Stimulated activated naive CD8-positive, alpha-beta T cell treated with anti-CD3 and anti-CD28 coated beads, Interleukin-15, amount 100 ng/mL, for 72 hours (primary cell): ENCODE measurements at places on chromosomes 1 and 21.

DNA sequence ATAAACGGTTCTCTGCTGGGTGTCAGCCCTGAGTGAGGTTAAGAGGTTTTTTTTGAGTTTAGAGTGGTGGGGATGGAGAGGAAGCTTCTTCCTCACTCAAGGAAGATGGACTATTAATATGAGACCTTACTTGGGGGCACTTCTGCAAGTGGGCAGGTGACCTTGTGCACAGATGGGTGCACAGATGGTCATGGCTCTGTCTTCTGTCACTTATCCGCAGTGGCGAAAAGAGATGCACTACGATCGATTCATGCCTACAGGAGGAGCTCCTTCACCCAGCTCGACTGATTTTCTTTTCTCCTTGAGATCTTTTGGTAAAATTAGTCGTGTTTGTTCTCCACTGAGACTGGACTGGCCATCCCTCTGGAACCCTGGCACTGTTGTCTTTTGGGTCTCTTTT, 22.9 kb upstream of the CYYR1 start:
- DNase-seq: no peak

DNA sequence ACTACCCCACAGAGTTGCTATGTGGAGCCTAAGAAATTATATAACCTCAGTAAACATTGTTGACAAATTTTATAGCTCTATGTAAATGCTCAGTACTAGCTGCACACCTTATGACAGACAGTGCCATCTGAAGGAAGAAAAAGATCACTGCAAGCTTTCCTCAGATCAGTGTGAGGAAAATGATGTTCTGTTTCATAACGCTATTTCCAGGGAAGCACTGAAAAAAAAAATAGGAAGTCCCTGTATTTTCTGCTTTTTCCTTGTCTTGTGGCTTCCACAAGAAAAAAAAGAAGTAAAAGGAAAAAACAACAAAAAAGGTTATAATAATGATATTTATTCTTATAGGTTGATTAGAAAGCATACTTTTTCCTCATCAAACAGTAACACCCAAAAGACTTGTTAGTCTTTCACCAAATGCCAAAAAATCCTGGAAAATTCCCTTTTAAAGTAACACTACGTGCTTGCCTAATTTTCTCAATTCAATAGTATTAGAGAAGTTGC, 23.2 kb downstream of the LYST start:
- no peak for DNase-seq

- no peak for DNase-seq
These were observed 329.4 kb downstream of the AGBL4 start for GRCh38 chr1:49694251-49694827.

DNA sequence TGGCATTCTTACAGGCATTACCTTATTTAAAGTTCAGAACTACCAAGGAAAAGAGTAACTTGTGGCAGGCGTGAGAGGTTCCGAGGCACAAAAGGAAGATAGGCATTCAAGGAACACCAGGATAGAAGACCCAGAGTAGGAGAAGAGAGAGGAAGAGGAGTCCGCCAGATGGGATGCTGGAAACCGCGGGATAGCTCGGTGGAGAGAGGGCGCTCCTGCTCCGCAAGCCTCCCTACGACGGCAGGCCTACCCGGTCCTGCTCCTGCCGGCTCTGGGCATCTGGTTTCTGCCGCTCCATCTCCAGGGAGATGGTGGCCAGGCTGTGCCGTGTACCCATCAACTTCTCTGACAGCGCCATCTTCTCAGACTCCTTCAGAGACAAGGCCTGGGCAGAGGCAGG, 5.4 kb upstream of the NBPF1 start:
- DNase-seq: no peak

DNA sequence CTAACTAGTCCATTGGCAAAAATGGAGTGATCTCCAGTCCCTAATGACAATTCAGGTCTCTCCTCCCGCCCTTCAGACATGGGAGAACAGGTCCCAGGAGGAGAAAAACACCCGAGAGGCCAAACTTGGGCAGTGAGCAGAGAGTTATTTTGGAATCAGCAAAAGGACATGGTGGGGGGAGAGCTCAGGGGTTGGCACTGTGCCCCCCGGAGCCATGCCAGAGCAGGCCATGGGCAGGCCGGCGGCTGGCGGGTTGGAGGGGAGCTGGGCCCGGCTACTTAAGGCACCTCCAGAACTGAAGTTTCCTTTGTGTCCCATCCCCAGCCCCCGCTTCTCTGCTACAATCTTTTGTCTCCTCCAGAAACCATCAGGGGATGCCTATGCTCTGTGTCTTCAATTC, 7.1 kb downstream of the LGR6 start:
- DNase-seq: no peak

DNA sequence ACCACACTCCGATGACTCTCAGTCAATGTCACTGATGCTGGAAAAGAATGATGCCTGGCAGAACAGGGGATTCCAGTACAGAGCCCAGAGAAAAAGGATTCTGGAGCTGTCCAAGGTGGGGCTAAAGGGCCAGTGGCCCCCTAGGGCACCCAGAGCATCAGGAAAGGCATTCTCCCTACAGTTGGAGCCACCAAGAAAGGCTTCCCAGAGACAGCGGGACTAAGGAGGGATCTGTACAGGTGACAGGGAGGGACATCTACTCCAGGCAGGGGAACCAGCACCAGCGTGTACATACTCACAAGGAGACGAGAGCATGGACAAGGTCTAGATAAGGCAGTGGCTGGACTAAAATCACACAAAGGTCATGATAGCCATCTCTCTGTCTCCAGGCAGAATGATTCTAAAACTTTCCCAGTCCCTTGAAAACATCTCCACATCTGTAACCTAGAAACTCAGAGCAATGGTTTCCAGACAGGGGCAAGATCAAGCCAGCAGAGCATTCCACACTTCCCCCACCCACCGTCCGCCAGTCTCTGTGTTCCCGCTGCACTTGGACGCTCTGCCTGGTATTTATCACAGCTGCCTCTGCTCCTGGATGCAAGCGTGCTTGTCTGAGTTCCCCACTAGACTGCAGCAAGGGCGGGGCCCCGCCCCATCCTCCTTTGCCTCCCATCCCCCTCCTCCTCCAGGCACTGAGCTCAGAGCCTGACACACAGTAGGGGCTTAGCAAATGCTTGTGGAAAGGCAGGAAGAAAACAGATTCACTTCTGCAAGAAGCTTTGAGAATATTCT, 111.6 kb upstream of the ZC3H12A start:
- no peak for DNase-seq

GRCh38 chr1:197199923-197200271, 53.4 kb upstream of the ASPM start:
- no peak for DNase-seq

GRCh38 chr1:180440335-180440734, 62.0 kb downstream of the ACBD6 start:
- DNase-seq: no peak

DNA sequence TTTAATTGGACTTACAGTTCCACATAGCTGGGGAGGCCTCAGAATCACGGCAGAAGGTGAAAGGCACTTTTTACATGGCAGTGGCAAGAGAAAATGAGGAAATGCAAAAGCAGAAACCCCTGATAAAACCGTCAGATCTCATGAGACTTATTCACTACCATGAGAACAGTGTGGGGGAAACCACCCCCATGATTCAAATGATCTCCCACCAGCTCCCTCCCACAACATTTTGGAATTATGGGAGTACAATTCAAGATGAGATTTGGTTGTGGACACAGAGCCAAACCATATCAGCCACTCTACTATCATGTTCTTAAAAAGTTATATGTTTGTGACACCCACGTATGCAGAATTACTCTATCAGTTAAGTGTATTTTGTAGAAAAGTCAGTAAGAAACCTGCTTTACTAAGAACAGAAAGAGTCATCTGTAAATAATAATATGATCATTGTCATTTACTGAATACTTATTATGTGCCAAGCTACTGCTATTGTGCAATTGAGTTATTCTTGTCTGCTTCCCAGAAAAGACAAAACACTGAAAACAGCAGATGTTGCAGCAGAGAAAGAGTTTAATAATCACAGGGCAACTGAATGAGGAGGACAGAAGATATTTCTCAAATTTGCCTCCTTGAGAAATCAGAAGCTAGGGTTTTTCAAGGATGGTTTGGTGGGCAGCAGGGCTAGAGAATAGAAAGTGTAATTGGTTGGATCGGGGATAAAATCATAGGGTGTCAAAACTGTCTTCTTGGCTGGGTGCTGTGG, 207.7 kb upstream of the FGGY start:
- DNase-seq: no peak

GRCh38 chr1:221915764-221916163, 173.9 kb upstream of the DUSP10 start:
- no peak for DNase-seq
